ENCODE measurements at places on chromosomes 13 and 19. TPM values are rescaled to one million over a fixed set of nuclear protein-coding genes. Genes with fewer than 3 reads are reported as not detected.

DNA sequence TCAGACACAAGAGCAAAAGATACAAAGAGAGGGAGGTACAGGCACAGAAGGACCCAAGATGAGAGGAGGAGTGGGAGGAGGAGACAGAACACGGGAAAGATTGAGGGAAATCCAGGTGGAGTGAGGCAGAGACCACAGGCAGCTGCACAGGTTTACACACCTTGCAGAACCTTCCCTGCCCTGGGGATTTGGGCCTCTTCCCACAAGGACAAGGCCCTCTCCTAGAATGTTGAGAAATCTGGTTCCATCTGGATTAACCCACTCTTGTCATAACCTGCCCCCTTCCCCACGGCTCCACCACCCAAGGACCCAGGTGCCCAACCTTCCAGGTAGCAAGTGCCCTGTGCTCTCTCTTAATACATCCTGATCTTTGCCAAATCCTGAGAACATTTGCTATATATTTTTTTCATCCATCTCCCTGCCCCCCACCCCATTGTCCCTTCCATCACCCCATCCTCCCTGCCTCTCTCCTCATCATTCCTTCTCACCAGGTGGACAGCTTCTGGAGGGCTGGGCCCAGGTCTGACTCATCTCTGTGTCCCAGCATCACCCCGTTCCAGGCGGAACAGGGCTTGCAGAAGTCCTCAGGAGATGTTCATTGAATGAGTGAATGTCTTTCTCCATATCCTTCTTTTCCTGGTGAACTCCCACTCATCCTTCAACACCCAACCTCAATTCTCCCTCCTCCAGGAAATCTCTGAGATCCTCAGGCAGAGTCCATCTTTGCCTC lies 8.8 kb upstream of the KLK8 start:
- DNase-seq, result no peak

GRCh38 chr19:46160233-46160775 lies 12.3 kb downstream of the IGFL2 start:
- no peak for DNase-seq

DNA sequence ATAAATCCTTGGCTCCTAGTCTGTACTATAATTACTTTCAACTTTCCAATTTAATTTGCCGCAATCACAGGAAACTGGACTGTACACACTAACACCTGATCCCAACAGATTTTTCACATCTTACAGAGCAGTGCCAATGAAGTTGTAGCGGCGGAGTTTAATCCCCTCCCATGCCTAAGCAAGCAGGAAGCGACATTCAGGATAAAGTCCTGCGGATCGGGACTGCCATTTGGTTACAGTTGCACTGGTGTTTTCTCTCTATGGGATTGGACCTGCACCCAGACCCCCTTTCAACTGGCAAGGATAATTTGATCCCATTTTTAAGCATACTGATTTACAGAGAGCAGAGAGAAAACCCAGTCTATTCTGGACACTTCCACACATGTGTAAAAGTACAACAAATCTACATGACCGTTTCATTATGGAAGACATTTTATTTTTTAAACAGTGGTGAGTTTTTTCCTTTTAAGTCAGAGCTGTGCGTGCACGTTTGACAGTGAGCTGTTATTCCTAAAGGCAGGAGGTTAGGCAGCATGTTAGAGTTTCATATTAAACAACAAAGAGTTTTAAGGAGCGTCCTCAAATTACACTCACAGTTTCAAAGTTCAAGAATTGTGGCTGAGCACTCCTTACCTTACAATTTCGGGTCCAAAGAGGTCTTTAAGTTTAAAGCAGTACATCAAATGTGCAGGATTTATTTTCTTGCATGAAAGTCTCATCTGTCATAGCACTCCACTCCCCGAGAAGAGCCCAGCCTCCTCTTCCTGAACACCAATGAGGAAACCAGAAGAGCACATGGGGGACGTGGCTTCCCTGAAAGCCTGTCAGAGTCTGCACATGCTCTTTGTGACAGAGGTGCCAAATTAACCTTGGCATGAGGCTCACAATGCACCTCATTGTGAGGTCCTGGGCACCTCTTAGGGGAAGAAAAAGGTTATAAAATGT lies 141.6 kb upstream of the RFC3 start:
- DNase-seq, result peak; percentile 95

- peak; percentile 43 for DNase-seq
These were observed 6.1 kb downstream of the ATP13A1 start for GRCh38 chr19:19657397-19657783.

DNA sequence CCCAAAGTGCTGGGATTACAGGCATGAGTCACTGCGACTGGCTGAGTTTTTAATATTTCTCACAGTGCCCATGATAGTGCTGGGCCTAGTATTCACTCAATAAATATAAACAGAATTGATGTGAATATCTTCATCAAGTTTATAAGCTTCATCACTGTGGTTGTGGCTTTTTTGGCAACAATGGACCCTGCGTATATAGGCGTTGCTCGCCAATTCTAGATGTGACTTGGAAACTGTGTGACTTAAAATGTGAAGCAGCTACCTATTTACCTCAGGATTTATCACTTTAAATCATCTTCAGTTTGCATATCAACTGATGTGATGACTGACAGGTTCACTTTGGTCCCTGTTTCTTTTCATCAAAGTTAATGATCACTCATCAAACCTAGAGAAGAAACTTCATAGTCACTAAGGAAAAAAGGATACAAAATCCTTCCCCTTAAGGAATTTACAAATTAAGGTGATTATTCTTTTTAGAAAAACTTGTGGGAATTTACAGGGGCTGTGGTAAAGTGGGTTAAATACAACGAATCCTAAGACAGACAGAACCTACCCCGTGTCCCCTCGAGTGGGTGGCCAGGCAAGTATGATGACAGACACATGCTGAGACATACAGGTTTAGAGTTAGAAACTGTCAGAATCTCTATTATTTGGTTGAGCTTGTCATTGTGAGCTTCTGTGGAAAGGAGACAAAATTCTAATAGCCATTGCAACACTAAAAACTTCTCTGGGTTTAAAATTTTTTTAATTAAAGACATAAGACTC lies 101.3 kb downstream of the AKAP11 start:
- no peak for DNase-seq

GRCh38 chr13:97366172-97366688 lies 67.7 kb upstream of the RAP2A start:
- DNase-seq, result no peak

DNA sequence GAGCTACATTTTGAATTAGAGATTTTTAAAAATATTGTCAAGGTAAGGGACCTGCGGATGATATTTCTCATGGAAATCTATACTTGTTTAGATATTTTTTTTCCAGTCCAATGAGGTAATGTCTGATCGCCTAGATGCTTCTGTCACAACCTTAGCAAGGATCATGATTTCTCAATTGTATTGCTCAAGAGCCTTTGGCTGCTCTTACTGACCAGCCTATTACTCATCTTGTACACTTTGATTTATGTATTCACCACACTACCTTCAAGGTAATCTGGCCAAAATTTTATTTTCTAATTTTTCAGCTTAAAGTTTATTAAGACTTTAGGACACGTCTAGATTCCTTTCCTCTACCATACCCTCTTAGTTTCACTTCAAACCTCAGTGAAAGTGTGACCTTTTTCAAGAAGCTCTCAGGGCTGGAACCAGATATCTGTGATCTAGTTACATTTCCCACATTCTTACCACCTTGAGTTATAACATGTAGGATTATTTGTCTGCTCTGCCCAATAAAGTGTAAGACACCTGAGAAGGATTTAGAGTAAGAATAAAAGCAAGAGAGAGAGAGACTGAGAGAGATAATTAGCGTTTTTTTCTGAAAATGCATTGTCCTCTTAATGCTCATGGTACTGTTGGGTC lies 197.1 kb downstream of the ITGBL1 start:
- no peak for DNase-seq

DNA sequence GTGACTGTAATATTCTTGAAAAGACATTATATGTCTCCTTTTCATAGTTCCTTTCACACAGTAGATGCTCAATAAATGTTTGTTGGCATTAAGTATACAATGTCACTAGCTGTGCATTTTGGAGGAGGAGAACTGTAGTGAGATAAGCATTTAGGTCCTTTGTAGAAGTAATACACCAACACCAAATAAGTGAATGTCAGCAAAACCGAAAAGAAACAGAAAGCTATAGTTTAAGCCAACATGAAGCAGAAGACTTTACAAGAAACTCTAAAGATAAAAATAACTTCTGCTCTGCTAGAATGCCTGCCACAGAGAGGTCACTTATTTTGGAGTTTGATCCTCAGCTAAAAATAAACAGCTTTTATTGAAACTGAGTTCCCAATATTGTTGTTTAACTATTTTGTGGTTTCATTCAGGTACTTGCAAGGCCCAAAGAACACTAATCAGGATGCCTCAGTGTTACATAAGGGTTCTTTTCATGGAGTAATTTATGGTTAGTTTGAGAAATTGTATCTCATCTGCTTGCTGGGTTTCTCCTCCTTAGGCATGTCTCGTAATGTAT lies 86.2 kb downstream of the STARD13 start:
- DNase-seq, result no peak

- no peak for DNase-seq
These were observed 55.2 kb downstream of the SPATA13 start for GRCh38 chr13:24215732-24216131.

GRCh38 chr13:25375727-25376358 lies 4.1 kb downstream of the ATP8A2 start:
- peak; percentile 80 for DNase-seq

DNA sequence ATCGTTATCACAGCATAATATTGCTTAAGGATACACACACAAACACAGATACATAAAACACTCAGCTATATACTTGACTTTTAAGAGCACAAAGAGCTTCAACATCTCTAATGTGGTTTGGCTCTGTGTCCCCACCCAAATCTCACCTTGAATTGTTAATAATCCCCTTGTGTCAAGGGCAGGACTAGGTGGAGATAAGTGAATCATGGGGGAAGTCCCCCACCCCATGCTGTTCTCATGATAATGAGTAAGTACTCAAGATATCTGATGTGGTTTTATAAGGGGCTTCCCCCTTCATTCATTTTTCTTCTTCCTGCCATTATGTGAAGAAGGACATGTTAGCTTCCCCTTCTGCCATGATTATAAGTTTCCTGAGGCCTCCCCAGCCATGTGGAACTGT lies 481.4 kb downstream of the PCDH9 start:
- no peak for DNase-seq

DNA sequence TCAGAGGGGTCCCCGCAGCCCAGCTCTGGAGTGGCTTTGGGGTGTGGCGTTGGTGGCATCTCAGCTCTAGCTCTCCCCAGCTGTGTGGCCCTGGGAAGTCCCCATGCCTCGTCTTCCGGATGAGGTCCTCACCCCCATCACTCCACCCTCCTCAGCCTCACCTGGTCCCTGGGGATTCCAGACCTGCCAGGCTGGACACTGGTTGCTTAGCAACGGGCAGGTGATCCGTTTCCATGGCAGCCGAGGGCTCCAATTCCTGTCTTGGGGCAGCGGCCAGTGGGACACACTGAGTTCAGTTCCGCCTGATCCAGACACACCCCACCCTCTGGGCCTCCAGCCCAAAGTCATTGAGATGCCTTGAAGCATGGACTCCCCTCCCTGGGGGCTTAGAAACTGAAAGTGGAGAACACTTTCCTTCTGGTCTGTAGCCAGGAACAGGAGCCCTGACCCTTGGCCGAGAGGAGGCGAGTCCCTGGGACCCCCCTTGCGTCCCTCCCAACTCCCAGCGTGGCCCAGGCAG lies 7.7 kb upstream of the MISP start:
- no peak for DNase-seq

- DNase-seq, result peak; percentile 98
These were observed 11.1 kb upstream of the RAB3A start for GRCh38 chr19:18214779-18215433.

- no peak for DNase-seq
These were observed 67.8 kb downstream of the SACS start for GRCh38 chr13:23365652-23366051.

GRCh38 chr19:33212436-33213172 lies 13.0 kb downstream of the SLC7A10 start:
- DNase-seq, result no peak

DNA sequence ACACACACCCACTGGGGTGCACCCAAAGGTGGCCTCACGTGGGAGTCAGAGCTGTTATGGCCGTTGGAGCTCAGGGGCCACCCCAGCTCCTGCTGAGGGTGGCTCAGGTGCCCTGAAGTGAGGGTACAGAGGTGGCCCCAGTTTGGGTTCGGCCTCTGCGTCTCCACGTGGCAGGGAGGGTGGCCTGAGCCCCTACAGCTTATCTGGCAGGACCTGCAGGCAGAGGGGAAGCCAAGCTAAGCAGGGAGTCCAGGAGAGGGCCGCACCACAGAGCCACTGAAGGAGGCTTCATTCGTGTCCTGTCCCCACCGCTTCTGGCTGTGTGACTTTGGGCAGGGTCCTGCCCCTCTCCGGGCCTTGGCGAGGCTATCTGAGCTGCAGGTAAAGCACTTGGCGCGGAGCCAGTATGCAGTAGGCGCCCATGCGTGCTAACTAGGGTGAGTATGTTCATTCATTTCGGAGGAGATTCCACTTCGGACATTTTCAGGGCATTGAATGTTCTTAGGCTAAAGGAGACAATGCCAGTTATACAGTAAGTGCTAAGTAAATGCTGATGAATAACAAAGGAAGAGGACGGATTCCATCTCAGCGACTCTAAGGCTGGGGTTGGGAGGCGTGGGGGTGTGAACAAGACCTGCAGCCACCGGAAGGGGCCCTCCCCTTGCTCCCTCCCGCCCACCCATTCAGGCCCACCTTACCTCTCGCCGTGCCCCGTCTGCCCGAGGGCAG lies 4.9 kb downstream of the REX1BD start:
- DNase-seq, result peak; percentile 91

DNA sequence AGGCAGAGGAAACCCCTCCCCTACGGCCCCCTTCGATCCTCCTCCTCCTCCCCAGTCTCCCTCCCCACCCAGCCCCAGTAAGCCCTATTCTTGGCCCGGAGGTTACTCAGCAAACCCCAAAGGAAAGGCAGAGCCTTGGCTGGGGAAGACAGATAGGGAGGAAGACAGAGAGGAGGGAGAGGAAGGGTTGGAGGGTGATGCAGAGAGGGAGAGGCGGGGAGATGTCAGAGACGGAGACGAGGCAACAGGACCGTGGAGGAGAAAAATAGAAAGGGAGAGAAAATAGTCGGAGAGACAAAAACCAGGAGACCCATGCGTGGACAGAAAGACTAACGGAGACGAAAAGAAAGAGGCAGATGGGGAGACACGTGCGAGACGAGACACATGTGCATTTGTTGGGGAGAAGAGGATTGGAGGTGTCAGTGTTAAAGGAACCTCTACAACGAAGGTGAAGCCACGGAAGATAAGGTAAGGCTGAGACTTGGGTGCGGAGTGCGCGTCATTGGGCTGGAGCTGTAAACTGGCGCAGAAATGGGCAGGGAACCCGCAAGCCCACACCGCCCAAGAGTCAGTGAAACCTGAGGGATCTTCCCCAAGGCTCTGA lies 2.9 kb downstream of the TGFB1 start:
- peak; percentile 89 for DNase-seq

Gene LYPD3
- 0.88 TPM for total RNA-seq

Gene HIF3A
- not detected for total RNA-seq

Gene LGALS14
- total RNA-seq, result not detected

Gene LSR
- 0.29 TPM for total RNA-seq

Gene APOC1
- total RNA-seq, result 1.4 TPM

Gene CYP4F8
- total RNA-seq, result not detected

Gene CYP4F11
- total RNA-seq, result not detected

Gene WDR87
- not detected for total RNA-seq

Gene TNFSF9
- total RNA-seq, result 12.7 TPM

Gene ATXN8OS
- not detected for total RNA-seq

Gene KIRREL2
- not detected for total RNA-seq

Gene ERVK3-1
- 29.3 TPM for total RNA-seq
